Renal cortex interstitium (tissue), 15 donors: ENCODE measurements at places on chromosomes 4 and X. TPM values are rescaled to one million over a fixed set of nuclear protein-coding genes. Genes with fewer than 3 reads are reported as not detected.

DNA sequence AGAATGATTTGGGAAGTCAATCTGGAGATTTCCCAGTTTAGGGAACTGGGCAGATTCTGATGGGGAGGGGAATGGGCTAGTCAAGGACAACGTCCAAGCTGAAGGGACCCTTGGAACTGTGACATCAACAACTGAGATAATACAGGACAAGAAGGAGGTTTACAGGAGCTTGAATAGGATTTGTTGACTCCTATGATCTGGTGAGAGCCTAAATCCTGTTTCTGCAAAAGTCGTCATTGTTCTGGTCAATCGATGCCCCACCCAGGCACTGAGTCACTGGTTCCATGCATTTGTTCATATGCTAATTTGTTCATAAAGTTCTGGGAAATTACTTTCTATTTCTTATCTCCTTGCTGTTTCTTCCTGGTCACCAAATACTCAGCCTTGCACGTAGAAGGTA, 15.3 kb upstream of the PDGFRA start:
- no peak for DNase-seq

The ABCD1 gene
- polyA plus RNA-seq = 8.0 TPM

DNA sequence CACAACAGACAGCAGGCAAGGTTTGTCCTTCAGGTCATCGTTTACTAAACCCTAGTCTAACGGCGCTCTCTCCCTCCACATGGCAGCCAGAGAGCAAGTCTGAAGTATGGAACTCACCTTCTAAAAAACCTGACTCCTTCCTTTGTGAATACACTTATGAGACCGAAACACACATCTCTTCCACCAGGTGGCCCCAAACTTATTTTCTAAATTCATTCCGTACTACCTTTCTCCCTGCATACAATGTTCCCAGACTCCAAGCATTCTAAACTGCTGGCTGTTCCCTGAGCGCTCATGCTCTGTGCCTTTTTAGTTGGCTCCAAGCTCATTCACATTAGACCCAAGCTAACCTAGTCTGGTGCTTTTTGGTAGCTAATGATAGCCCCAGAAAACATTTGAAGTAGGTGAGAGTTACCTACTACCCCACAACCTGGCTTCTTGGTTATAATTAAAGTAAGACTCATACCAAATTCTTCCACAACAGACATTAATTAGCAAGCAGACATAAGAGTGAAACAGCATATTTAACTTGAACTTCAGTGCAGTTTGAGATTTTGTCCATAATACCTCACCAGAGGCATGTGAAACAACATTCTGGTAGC, 67.6 kb upstream of the DCLK2 start:
- DNase-seq = no peak

- no peak for DNase-seq
Observed at GRCh38 chr4:88396681-88397080, 18.0 kb downstream of the HERC6 start.

DNA sequence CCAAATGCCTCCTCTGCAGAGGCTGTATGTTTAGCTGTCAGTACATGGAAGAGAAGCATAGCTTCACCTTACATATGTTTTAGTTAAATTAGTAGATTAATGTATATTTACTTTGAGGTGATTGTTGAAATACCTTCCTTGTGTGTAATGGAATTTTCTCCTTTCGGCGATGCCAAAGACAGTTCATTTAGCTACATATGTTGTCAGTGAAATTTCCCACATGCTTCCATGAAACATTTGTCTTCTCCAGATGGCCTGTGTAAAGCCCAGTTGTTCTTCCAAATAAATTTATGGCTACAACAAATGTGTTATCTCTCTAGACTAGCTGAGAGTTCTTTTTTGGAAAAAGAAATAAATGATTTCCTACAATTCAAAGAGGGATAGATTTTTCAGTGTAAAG, 95.2 kb downstream of the GPAT3 start:
- DNase-seq = no peak

DNA sequence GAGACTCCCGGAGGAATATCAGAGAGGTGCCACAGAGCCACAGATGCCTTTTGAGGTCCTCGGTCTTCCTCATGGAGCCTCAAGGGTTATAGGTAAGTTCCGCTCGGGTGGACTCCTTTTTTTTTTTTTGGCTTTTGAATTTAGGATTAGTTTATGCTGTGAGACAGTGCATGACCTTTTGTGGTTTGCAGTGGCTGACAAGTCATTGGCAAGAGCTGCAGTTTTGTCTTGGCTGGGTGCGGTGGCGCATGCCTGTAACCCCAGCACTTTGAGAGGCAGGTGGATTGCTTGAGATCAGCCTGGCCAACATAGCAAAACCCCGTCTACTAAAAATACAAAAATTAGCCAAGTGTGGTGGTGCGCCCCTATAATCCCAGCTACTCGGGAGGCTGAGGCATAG, 4.5 kb upstream of the GRSF1 start:
- DNase-seq = no peak

GRCh38 chrX:48911412-48912182, at the start of gene SLC35A2:
Gene SLC35A2 (minus strand): TSS chrX:48911646. CDS start chrX:48911636, 10 bp downstream.
- DNase-seq = peak; percentile 53

GRCh38 chr4:100417565-100417964, 100.3 kb downstream of the EMCN start:
- DNase-seq = peak; percentile 15

The FMR1NB gene
- polyA plus RNA-seq = 0.20 TPM

DNA sequence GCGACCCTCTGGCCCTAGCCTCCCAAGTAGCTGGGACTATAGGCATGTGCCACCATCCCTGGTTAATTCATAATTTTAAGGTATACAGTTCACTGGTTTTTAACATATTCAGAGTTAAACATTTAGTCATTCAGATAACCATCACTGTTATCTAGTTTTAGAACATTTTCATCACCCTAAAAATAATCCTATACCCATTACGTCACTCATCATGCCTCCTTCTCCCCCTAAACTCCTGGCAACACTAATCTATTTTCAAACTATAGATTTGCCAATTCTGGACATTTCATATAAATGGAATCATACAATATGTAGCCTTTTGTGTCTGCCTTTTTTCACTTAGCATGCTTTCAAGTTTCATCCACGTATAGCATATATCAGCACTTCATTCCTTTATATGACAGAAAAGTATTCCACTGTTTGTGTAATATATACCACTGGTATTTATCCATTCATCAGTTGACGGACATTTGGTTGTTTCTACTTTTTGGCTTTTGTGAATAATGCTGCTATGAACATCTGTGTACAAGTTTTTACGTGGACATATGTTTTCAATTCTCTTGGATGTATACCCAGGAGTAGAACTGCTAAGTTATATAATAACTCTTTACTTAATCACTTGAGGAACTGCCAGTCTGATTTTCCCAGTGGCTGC, 32.0 kb upstream of the RPS3A start:
- DNase-seq = no peak
